ENCODE measurements at places on chromosomes 12 and 14.

DNA sequence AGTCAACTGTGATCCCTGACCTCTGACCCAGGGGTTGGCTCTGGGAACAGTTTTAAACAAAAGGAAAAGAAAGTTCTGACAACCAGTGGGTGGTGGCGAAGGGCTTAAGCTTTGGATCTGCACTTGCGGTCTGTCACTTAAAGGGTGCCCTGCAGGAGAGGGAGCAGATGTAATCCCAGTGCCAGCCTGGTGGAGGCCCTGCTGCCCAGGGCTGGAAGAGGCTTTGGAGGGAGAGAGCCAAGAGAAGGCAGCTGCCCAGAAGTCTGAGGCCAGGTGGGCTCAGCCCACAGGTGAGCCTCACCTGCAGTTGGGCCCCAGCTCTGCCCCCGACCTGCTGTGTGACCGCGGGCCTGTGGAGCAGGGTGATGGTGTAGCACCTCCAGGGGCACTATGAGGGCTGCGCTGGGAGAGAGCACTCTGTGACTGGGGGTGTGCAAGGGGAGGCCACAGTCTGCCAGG, 19.1 kb downstream of the SH2B3 start:
- no peak for DNase-seq

- DNase-seq = no peak
These were observed 58.9 kb downstream of the TRAFD1 start for GRCh38 chr12:112184056-112184887.

- DNase-seq = peak; percentile 57
These were observed 53.9 kb downstream of the EMP1 start for GRCh38 chr12:13250416-13250815.

DNA sequence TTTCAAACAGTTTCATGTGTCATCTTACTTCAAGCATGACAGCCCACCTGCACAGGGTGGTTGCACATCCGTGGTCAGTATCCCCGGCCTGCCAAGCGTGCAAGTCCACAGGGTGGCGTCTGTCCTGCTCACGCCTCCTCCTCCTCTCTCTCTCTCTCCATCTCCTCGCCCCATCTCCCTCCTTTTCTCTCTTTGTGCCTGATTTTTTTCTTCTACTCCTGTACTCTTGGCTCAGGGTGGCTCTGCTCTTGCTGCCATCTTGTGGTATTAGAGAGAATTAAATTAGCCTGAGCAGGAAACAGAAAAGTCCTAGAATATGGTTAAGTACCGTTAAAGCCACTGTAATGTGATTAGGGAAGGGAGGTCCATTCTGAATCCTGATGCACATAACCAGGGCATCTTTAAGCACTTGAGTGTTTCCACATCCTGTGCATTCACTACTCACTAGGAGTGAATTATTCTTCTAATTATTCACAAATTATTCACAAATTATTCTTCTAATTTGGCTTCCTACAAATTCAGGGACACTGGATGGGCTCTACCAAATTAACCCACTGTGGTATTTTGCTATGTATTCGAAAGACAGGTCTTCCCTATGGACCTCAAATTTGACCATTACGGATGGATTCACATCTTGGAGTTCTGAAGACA, 25.5 kb upstream of the DTX1 start:
- DNase-seq = peak; percentile 52

- DNase-seq = no peak
These were observed 293.2 kb upstream of the CRY1 start for GRCh38 chr12:107386569-107386968.

DNA sequence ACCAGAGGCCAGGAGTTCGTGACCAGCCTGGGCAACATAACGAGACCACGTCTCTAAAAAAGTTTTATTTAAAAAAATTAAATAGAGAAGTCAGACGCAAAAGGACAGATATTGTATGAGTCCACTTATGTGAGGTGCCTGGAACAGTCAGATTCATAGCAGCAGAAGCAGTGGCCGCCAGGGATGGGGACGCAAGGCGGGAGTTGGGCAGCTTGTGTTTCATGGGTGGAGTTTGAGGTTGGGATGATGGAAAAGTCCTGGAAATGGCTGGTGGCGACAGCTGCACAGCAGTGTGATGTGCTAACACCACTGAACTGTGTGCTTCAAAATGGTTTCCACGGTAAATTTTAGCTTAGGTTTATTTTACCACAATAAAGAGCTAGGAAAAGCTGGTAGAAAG, 57.6 kb upstream of the DDX11 start:
- DNase-seq = no peak

DNA sequence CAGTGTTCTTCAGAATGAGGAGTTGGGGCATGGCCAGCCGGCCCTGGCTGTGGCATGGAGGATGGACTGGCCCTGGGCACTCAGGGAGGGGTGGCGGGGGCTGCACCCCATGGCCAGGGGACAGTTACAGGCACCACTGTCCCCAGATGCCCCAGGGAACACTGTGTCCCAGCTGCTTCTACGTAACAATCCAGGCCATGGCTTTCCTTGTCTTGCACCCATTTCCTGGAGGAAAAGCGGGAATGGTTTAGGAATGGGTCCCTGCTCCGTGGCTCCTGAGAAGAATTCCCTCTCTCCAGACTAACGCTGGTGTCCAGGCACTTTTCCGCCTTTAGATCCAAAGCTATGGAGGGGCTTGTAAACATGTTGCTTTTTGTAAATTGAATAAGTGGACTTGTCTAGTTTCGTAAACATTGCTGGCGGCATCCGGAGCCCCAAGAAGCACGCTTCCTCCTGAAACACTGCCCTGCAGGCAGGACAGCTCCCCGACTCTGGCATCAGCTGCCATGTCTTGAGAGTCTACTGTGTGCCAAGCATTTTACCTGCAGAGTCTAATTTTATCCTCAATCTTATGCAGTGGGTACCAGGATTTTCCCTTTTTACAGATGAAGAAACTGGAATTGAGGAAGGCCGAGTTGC, 238.3 kb downstream of the SLC41A2 start:
- no peak for DNase-seq

DNA sequence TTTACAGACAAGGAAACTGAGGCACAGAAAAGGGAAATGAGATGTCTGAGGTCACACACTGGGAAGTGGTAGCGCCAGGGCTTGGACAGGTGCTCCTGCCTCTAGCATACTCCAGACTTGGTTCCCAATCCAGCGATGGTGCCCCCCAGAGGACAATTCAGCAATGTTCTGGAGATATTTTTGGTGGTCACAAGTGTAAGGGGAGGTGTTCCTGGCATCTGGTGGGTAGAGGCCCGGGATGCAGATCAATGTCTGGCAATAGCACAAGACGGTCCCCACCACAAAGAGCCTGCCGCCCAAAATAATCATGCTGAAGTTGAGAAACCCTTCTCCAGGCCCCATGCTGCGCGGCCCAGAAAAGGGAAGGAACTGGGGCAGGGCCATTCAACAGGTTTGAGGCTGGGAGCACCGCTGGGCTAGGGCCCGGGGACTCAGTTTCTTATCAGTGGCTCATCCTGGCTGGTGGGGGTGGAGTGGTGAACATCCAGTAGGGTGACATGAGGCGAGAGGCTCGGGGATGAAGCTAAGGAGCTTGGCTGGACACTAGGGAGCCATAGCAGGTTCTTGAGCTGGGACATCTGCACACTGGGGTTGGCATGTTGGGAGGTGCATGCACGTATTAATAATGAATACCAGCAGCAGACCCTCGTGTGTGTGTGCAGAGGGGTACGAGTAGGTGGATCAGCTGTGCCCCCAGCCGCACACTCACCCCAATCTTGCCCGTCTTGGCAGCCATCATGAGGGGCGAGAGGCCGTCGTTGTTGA, 35.1 kb downstream of the TRPV4 start:
- no peak for DNase-seq

- peak; percentile 27 for DNase-seq
These were observed 19.5 kb upstream of the TTC9 start for GRCh38 chr14:70622111-70622712.

DNA sequence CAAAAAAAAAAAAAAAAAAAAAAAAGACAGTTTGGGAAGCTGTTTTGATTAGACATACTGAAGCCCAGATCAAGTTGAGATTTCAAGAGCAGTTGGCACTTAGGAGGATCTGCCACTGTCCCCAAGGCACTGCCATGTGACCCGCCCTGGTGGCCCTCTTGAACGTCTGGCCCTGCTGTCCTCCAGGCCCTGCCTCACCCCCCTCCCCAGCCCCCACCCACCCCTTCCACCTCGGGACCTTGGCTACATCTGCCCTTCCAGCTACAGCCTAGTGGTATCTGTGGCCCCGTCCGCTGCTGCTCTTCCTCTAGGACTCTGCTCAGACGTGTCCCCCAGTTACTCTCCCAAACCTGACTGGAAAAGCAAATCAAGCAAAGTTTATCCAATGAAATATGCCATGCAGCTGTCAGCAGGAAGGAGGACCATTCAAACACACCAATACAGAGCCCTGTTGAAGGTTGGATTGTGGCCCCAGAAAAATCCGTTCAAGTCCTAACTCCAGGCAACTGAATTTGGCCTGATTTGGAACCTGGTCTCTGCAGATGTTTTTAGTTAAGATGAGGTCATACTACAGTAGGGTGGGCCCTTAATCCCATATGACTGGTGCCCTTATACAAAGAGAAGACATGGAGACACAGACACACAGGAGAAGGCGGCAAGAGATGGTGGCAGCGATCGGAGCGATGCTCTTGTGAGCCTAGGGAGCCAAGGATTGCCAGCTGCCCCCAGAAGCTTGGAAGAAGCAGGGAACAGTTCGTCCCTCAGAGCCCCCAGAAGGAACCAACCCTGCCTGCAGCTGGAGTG, 17.7 kb downstream of the SLC25A29 start:
- DNase-seq = peak; percentile 21

DNA sequence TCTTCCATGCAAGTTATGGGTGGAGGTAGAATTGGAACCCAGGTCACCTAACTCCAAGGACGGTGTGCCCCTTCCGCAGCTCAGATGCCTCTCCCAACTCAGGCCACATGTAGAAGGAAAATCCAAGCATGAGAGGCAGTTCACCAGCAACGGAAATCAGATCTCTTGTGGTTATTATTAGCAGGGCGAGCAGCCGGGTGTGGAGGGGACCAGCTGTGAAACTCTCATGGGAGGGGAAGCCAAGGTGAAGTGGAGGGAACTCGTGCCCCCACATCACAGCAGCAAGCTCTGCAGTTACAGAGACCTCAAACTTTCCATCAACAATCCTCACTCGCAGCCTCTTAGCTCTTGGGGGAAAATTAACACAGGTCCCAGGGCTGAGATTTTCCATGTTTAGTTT, 79.7 kb downstream of the KSR2 start:
- DNase-seq = no peak

DNA sequence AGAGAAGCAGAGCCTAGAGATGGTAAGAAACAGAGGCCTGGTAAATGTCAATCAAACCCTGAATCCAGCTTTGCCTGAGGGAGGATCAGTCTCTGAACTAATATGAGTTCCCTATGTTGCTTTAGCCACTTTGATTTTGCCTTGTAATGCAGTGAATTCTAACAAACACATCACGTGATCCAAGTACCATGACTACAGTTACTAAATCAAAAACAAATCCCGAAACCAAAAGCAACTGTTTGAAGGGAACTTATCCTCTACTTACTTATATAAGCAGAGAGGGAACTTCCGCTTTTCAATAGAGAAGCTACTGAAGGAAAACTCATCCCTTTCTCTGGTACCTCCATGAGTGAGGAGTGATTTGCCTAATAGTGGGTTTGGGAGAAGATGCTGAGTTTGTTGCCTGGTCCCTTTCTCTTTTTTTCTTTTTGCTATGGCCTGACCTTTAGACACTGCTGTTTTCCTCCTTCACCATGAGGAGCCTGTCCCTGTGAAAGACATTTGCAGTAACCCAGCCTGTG, 7.7 kb upstream of the PPTC7 start:
- DNase-seq = peak; percentile 59
